ENCODE measurements at places on chromosomes 11 and 22.

DNA sequence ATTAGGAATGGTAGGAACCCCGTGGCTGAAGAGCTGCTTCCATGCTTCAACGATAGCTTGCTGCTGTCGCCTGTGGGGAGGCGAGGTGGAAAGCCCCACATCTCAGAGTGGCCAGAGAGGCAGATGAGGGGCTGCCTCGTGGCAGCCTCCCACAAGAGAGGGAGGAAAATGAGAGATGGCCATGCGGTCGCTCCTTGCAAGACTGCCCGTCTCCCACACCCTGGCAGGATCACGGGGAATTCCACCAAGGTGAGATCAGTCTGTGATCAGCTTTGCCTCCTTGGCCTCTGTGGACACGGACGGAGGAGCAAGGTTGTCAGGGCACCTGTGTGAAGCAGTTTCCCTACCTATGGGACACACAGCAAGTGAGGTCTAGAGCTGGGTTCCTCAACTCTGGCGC is 3.0 kb downstream of the CRYBA4 start:
- DNase-seq, result no peak

DNA sequence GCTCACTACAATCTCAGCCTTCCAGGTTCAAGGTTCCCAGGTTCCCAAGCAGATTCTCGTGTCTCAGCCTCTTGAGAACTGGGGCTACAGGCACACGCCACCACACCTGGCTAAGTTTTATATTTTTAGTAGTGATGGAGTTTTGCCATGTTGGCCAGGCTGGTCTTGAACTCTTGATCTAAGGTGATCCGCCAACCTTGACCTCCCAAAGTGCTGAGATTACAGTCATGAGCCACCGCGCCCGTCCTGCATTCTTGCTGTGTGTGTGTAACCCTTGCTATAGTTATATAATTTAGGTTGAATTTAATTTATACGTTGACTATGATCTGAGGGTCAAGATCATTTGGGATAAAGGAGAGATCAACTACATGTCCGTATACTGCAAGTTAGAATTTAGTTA is 29.3 kb upstream of the ROBO3 start:
- no peak for DNase-seq

DNA sequence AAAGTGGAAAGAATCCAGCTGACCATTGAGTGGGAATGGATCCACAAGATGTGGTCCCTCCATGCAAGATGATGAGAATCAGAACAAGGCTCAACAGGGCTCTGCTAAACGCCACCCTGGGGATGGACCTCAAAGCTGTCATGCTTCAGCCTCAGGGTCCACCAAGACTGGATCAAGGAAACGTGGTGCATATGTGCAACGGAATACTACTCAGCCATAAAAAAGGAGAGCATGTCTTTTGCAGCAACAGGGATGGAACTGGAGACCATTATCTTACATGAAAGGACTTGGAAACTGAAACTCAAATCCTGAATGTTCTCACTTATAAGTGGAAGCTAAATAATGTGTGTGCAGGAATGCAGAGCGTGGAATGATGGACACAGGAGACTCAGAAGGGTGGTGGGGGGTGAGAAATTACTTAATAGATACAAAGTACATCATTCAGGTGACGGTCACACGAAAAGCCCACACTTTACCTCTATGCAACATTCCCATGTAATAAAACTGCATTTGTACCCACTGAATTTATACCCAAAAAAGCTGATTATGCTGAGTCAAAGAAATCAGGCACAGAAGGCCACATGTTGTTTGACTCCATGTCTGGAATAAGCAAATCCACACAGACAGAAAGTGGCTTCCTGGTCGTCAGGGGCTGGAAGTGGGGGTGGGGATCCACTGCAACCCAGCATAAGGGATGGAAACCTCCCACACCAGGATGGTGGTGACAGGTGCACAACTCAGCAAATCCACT is 116.1 kb downstream of the SHANK2 start:
- no peak for DNase-seq

- DNase-seq, result no peak
Observed at GRCh38 chr11:113255096-113255495, 59.3 kb upstream of the TTC12 start.

DNA sequence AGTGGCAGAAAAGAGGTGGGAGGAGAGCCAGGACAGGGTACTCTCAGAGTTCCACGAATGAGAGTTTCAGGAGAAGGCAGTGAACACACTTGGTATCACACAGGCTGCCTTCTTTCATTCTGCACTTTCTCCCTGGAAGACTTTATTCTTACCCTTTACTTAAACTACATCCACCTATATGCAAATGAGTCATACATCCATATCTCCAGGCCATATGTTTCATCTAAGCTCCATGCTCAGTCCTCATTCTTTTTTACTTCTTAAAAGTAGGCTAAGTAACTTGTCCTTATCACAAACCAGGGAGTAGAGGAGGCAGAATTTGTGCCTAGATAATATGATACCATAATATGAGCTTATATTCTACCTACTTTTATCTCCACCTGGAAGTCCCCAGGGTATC is 6.2 kb upstream of the HYLS1 start:
- no peak for DNase-seq

- DNase-seq, result peak; percentile 21
Observed at GRCh38 chr11:5807580-5807979, 1.1 kb upstream of the OR52N2 start.

GRCh38 chr11:120877746-120878365 is 146.0 kb upstream of the TBCEL start:
- DNase-seq, result no peak

DNA sequence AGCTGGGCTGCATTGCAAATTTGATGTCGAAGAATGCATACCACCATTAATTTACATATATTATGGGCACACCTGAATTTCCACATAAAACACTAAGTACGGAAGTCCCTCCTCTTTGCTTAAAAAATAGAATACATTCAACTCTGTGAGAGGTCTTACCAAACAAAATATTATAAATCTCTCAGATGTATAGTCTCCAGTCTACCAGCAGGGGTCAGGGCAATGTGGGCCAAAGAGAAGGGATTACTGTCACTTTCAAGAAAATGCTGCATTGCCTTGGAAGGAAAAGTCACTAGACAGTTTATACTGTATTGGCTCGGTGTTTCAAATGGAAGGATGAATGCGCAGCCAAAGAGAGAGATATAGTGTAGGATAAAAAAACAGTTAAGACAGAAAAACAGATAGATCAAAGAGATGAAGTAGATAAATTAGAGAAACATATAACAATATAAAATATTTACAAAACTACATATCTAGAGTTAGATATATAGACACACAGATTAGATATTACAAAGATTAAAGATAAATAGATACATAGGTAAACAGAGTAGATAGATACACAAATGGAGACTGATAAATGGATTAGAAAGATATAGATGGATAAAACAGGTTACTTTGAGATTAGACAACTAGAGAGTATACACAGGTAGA is 20.9 kb downstream of the SERGEF start:
- peak; percentile 60 for DNase-seq

DNA sequence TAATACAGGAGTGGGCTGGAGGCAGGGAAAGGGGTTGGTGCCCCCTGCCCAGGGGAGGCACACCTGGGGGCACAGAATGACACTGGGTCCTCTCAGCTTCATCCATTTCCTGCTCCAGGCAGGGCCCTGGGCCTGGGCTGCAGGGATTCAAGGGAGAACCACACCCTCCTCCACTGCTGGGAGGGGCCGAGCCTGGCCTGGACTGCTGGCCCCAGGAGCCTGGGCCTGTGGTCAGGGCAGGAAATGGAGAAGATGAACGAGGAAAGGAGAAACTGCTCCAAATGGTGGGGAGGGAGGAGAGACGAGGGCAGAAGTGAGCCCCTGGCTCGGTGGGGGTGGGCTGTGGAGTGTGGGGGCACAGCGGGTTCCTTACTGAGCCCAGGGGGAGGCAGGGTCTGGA is 38.1 kb upstream of the KCNQ1OT1 start:
- DNase-seq, result no peak

DNA sequence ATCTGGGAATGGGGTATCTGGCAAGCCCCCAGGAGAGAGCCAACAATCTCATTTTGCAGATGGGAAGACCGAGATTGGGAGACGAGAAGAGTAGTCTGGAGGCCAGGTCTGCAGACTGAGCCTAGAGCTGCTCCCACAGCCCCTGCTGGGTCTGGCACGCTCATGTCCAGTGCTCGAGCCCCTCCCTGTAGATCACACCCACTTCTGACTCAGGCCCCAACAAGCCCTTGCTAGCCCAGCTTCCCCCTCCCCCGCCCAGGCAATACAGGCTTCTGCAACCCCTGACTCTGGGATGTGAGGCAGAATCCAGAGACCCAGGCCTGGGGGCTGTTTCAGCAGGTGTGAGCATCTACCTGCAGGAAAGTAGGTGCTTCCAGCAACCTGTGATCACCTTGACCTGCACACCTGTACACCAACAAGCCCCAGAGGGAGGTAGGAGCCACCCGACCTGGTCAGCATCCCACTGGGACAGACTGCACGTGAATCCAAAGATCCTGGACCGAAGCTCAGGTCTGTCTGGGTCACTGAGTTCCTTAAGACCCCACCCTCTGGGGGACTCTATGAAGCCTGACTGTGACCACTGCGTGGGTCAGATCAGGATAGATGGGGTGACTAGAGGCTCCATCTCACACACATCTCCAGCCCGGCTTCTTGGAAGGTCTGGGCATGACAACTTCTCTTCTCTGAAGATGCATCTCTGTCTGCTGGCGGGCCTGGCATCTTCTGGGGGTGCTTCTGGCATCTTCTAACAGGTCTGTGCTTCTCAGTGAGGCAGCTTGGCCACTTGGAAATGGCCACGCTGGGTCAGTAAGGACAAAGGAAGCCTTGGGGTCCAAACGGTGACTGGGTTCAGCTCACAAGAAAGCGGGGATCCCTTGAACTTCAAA is 29.3 kb downstream of the LINC01488 start:
- no peak for DNase-seq

DNA sequence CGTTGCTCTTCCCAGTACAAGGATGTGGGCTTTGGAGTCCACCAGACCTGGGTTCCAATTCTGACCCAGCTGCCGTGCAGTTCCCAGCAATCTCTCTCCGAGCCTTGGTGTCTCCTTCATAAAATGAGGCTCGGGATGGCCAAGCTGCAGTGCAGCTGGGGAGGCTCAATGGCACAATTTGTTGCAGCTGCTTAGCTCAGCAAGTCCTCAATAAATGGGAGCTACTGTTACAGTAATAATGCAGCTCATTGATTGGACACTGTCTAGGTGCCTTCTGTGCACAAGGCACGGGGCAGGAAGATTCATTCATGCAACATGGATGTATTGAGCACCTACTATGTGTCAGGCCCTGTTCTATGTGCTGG is 37.1 kb downstream of the SHISAL1 start:
- no peak for DNase-seq

DNA sequence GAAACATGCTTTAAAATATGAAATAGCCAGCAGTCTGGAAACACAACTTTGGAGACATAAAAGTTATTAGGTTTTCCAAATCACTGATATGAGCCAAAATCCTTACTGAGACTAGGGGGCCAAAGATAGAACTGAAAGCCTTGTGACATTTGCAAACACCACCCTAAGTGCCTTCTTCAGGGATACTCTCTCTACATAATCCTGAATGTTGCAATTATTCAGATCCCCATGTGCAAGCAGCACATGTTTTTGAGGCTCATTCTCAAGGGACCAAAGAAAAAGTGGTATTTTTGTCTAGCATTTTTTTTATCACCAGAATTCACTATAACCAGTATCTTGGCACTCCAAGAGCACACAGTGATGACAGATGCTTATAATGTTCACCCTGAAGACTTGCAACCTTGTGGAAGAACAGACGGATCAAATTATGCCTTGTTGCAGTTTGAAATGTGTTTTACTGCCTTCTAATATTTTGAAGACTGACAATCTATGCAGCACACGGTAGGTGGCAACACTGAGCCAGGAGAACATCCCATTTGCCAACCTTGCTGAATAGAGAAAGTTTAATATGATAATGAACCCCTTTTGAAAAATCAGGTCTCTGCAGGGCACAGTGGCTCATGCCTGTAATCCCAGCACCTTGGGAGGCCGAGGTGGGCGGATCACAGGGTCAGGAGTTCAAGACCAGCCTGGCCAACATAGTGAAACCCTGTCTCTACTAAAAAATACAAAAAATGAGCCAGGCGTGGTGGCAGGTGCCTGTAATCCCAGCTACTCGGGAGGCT is 78.5 kb downstream of the PLEKHA7 start:
- peak; percentile 21 for DNase-seq

- no peak for DNase-seq
Observed at GRCh38 chr22:42930810-42931420, 73.8 kb upstream of the ARFGAP3 start.

- no peak for DNase-seq
Observed at GRCh38 chr11:132519241-132519815, 1013.0 kb downstream of the OPCML start.

GRCh38 chr11:68978931-68979594 is 1.7 kb downstream of the MRGPRD start:
- no peak for DNase-seq

GRCh38 chr11:9823887-9824385 is 160.1 kb downstream of the SWAP70 start:
- DNase-seq, result no peak

DNA sequence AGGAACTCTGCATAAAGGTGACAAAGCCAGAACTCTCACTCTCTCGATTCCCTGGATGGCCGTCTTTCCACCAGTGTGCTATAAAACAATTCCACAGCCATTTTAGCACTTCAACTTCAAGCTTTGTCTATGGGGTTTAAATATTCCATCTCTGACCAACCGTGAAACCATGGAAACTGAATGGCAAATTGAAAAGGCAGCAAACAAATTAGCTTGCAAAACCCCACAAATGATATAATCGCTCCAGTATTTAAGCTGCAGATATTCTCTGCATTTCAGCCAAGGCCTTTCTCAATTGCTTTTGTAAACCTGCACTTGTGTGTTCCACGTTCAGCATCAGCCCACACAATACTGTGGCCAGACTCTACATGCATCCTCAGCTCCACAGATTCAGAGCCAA is 131.7 kb upstream of the ISX start:
- no peak for DNase-seq

DNA sequence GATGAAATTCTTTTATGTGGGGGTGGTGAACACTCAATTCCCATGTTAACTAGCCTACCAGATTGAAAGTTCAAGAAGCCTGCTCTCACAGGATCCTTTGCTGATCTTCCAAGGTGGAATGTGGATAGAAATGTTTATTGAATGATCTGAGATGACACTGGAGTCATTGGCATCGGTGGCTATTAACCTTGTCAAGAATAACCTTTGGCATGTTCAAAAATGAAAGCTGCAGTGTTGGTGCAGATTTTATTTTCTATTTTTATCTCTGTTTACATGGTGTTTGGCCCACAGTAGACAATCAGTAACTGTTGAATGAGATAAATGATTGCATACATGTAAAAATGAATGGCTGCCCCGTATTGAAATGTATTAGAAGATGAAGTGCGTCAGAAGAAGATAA is 19.0 kb downstream of the MCAM start:
- no peak for DNase-seq
